ENCODE measurements at places on chromosomes 3 and 15.

DNA sequence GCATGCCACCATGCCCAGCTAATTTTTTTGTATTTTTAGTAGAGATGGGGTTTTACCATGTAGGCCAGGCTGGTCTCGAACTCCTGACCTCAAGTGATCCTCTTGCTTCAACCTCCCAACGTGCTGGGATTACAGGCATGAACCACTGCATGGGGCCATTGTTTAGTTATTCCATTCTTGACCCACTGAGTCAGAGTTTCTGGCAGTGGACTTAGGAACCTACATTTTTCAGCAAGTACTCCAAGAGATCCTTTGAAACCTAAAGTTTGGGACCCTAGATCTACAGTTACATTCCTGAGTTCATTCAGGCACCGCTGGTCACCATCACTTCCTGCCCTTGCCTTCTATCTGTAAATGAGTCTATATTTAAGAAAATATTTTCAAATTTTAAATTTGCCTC lies 1.4 kb upstream of the TNFSF10 start:
- peak; percentile 76 for DNase-seq
- H3K4me3 ChIP-seq: no peak overlapping the region
- H3K4me1 ChIP-seq: peaks cover 3% of the 10 kb centered on the region

GRCh38 chr15:88166082-88166993 lies 90.2 kb downstream of the NTRK3 start:
- no peak overlapping the region for H3K4me3 ChIP-seq
- H3K27ac ChIP-seq: no peak overlapping the region
- no peaks in the 10 kb centered on the region for H3K4me1 ChIP-seq
- DNase-seq: peak; percentile 17
- H3K36me3 ChIP-seq: no peaks in the 10 kb centered on the region

- no peaks in the 10 kb centered on the region for H3K36me3 ChIP-seq
- H3K27me3 ChIP-seq: no peaks in the 10 kb centered on the region
- H3K4me1 ChIP-seq: no peaks in the 10 kb centered on the region
- no peak overlapping the region for H3K27ac ChIP-seq
Measured at GRCh38 chr15:80750575-80750974, 28.6 kb upstream of the CEMIP start.

- H3K4me1 ChIP-seq: peaks cover 37% of the 10 kb centered on the region
- no peak overlapping the region for H3K4me3 ChIP-seq
- H3K27me3 ChIP-seq: no peaks in the 10 kb centered on the region
Measured at GRCh38 chr3:15327941-15328340, 4.4 kb downstream of the SH3BP5 start.

DNA sequence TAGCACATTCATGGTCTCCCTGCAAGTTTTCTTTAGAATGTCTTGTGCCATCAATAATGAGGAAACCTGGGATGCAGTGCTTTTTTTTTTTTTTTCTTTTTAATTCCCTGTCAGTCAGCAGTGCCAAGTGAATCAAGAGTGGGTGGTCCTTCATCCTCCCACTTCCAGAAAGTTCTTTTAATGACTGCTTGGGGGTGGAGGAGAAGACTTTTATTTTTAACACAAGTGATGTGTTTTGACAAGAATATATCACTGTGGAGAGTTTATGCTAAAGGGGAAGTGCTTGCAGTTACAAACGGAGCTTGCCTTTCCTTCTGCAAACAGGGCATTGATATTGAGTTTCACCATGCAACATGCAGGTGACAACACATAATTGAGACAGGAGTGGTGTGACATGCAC lies 69.7 kb downstream of the CACNA2D3 start:
- H3K36me3 ChIP-seq: no peaks in the 10 kb centered on the region
- no peak overlapping the region for H3K4me3 ChIP-seq
- no peaks in the 10 kb centered on the region for H3K27me3 ChIP-seq

Data from astrocyte (in vitro differentiated cells and primary cell).